Activated T-helper 9 cell treated with anti-CD3 and anti-CD28 coated beads, Interleukin-2, amount 50 U/mL, for 16 hours (primary cell): ENCODE measurements at places on chromosomes 1 and 21.
A peak's percentile ranks its signal among the peaks of the same experiment; 100 is the strongest.

GRCh38 chr1:89589515-89589914 is 43.4 kb upstream of the LRRC8C start:
- DNase-seq: no peak

- no peak for DNase-seq
Measured at GRCh38 chr1:93081716-93082115, 2.6 kb downstream of the MTF2 start.

- DNase-seq: no peak
Measured at GRCh38 chr21:43012596-43012995, 38.2 kb downstream of the PKNOX1 start.

DNA sequence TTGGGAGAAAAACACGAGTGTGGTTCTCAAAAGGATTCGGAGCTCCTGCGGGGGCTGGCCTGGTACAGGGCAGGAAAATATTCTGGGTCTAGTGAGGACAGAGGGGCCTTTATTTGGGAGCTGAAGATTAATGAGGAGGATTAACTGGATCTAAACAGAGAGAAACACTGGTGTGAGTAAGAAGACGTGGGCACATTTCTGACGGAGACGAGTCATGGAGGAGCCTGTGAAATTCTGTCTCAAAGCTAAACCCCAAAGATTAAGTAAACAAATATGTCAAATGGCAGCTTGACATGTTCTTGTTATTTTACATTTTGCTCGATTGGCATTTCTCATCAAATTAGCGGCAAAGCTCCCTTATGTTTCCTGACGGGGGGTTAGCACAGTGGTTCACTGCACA is 12.8 kb downstream of the PROK1 start:
- DNase-seq: no peak

DNA sequence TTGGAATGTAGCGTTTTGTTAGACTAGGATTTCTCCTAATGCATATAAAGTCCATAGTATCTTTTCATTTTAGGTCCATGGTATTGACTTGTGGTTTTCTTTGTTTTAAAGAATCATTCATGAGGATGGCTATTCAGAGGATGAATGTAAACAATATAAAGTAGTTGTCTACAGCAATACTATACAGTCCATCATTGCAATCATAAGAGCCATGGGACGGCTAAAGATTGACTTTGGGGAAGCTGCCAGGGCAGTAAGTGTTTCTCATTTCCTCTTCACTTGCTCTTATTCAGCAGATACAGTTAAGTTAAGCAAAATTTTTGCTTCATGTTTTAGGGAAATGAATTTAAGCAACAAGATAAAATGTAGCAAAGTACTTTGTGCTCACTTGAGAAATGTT is 25.4 kb downstream of the GNAI3 start:
- no peak for DNase-seq

DNA sequence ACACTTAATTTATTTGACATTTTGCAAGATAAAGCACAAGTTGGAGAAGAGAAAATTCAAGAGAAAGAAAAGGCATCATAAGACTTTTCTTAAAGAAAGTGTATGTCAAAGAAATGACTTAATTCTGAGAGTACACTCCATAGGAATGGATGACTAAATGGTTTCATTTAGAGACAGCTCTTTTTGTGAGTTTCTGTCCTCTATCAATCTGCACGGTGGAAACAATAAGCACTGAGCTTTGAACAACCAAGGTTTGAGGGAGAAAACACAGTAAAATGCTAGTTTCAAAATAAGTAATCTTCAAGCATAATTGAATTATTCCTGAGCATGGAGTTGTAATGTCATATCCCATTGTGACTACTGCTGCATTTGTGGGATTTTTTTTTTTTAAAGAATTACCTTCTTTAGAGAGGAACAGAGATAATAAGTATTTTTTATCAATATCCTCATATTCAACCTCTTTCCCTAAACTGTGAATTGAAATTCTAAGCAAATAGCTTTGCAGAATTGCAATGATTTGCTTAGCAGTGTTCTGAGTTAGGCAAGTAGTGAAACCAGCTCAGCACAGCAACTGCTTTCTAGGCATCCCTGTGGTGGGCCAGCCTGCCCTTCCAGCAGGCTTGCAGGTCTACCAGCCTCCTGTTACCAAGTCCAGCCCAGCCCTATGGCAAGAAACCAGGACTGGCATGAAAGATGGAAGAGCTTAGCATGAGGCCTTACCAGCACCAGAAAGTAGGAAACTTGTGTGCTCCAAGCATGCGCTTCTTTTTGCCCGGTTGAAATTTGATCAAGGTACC is 38.2 kb downstream of the KCNJ6 start:
- no peak for DNase-seq

- DNase-seq: no peak
Measured at GRCh38 chr1:119372503-119373086, 4.0 kb downstream of the HAO2 start.

DNA sequence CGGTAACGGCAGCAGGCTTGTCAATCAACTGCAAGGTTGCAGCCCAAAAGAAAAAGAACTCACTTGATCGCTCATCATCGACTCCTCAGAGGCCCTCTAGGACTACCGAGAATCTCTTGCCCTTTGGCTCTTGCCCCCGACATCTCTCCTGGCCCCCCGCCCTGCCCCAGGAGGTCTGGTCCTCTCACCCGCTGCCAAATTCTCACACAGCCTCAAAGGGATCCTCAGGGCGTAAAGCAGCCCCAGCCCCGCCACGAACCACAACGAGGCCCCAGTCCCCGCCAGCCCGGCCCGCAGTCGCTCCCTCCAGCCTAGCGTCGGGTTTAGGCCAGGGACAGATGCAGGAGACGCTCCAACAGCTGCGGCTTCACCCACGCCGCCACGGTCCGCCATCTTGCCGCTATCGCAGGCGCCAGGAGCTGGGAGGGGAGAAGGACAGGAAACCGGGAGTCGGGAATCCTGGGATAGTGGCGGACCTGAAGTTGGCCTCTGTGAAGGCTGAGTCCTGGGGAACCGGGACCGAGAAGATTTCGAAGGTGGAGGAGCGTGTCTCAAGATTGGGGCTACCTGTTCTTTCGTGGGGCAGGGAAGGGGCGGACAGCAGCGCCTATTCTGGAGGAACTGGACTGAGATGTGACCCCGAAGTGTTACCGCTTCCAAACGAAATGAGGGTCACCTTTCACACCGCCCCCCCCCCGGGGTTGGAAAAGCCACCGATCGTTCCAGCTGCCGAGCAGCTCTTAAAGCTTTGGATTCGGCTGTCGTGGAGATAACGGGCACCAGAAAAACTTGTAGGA is at the start of gene ST7L:
Gene ST7L (minus strand): TSS at position 421 of the 797 bp plus-strand sequence. CDS start 28 bp downstream, at position 393.
- peak; percentile 43 for DNase-seq

DNA sequence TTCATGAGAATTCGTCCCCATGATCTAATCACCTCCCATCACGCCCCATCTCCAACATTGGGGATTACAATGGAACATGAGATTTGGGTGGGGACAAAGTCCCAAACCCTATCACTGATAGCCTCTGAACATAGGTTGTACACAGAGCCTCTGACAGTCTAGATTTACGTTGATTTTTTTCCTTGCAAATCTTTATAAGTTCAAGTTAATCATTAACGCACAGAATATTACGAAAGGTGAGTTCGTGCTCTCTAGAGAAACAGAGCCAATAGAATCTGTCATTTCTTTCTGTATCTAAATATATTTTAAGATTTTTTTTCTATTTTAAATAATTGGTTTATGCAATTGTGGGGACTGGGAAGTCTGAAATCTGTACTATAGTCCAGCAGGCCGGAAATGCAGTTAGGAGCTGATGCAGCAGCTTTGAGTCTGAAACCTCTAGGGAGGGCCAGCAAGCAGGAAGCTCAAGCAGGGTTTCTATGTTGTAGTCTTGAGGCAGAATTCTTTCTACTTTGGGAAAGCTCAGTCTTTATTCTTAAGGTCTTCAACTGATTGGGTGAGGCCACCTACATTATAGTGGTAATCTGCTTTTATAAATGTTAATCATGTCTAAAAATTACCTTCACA is 61.0 kb downstream of the SELENOF start:
- no peak for DNase-seq

- no peak for DNase-seq
Measured at GRCh38 chr1:114082867-114083585, 70.6 kb downstream of the SYT6 start.

DNA sequence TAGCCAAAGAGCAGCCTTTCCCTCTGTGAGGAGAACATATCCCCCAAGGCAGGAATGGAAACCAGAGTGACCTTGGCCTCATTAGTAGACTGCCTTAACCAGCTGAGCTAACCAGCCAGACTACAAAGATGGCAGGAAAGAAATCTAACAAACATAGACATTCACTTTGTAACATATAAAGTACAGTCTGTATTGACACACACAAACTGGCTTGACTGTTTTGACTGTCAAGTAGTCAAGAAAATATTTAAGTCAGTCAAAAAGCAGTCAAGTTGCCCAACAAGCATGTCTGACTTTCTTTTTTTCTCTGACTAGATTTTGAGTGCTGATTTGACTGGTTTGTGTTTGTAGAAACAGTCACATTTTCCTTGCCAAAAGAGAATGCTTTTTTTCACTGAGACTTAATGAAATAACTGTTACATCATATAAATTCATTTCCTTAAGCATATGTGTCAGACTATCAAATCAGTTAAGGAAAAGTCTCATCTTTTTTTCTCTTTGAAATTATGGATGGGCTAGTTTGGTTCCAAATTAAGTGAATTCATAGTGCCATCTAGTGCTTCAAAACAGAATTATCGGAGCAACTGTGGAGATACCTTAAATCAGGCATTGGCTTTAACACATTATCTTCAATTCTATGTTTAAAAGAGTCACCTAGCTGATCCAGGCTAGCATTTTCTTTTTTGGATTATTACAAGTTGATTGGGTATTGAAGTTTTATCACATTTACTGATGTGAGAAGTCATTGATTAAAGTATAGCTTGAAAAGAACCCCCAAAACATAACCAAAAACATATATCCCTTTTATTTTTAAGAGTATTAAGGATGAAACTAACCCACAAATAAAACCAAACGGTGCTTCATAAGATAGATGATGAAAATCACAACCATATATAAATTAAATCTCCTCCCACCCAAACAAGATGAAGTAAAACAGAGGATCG is 75.0 kb downstream of the ATP6V1G3 start:
- DNase-seq: no peak

GRCh38 chr1:39091845-39092645 is 65.9 kb downstream of the NDUFS5 start:
- DNase-seq: peak; percentile 44

DNA sequence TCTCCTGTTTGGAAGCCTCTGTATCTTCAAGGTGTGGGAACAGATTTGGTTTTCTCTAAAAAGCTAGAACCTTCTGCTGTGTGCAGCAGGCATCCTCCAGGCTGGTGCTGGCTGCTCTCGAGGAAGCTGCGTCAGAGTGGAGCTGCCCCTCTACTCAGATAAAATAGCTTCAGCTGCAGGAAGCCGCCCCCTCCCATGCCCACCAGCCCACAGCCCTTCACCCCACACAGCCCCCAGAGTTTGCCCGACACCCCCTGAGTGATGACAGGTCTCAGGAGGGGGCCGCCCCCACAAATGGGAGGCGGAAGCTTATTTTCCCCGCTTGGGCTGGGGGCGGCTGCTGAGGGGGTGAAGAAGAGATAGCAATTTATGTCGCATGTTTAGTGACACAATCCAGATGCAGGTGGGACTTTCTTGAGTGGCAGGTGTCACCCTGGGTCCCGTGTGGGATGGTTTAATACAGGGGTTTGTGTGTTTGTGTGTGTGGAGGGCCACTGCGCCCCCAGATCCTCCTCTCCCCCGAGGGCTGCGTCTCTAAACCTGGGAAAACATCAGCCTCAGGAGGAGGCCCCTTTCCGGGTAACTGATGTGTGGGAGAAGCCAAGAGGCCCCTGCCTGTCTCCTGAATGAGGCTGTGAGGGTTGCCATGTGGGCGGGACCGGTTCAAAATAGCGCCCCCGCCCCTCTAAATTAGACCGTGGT is 55.4 kb downstream of the STUM start:
- no peak for DNase-seq

DNA sequence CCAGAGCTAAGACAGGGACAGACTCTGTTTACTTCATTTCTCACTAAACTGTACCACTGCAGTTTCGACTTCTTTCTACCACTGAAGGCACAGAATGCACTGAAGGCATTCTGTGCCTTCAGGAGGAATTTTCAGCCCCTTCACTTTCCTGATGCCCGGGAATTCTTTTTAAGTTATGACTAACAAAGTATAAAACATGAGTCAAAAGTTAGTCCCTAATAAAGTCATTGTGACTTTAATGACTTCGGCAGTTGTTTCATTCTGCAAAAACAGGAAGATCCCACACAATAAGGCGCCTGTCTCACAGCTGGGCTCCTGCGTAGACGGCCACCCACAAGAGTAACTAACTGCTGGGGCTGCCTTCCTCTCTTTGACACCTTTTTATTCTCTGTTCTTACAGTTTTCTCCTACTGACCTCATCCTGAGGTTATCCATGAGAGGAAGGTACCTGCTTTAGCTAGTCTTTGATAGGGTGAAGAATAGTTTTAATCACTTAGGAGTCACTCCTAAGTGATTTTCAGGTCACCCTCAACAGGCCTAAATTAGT is 183.9 kb upstream of the SGIP1 start:
- DNase-seq: peak; percentile 41

- DNase-seq: no peak
Measured at GRCh38 chr1:92544756-92545165, 58.0 kb upstream of the GFI1 start.

GRCh38 chr1:147627435-147628110 is 42.8 kb downstream of the ACP6 start:
- DNase-seq: peak; percentile 24

GRCh38 chr1:914891-915280 is 8.8 kb upstream of the SAMD11 start:
- no peak for DNase-seq

DNA sequence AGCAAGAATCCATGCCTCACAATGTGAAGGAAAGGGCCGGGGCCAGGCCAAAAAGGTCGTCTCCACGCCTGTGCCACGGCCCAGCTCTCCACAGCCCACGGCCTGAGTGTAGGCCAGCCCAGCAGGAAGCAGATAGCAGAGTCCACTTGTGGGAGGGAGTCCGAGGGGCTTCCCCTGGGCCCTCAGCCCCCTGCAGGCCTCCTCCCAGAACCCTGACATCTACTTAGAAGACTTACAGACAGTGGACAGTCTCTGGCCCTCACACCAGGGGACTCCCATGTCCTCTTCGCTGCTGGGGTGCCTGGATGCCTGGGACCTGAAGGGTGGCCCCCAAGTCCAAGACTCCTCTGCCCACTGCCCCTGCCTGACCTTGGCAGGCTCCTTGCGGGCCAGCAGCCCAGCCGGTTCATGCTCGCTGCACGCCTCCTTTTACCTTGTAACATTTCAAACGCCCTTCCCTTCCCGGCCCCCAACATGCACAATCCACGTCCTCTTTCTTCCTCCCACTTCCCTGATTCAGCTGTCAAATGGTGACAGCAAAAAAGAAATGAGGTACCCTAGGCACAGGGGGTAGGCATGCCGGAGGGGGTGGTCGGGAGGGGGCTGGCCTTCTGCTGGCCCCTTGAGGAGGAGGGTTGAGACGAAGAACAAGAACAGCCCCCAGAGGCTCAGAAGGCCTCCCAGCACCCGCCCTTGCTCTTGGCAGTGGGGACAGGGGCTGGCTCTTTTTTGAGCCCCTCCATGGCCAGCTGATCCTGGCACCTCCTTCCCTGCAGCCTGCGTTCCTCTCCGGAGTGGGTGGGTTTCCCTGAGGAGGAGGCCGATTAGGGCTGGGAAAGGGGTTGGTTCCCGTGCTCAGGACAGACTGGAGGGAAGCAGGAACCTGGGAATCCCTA is 997 bp upstream of the PTPN7 start:
- DNase-seq: no peak

GRCh38 chr21:38472412-38473108 is 25.7 kb downstream of the ERG start:
- no peak for DNase-seq

- DNase-seq: no peak
Measured at GRCh38 chr1:222028116-222028515, 286.2 kb upstream of the DUSP10 start.

GRCh38 chr1:53323316-53323715 is 4.6 kb downstream of the LRP8 start:
- DNase-seq: no peak
